T-helper 9 cell (primary cell): ENCODE measurements at places on chromosomes 1 and 21.

DNA sequence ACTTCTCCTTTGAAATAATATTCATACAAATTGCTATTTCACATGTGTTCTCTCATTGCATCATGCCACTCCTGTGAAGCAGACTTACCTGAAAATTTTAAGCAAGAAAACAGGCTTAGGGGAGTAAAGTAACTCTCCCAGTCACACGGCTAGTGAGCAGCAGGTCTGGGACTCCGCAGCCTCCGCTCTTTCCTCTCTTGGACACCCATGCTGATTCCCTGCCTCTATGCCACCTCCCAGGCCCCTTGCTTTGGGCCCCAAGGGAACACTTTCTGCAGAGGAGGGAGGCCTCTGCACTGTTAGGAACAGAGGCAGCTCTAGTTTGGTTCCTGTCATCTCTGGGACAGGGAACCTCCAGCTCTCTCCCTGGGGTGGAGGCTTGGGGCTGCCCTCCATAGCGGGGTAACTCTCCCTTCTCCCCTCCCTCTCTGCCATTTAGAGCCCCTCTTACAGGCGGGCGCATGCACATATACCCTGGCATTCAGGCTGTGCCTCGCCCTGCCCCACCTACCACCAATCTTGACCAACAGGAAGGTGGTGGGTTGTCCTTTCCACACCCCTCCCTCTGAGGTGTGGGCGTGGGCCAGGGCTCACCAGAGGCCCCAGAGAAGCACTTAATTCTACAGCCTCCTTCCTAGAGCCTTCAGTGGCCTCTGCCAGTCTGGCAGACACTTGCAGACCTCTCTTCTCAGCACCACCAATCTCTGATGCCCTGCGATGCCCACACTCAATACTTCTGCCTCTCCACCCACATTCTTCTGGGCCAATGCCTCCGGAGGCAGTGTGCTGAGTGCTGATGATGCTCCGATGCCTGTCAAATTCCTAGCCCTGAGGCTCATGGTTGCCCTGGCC is at the start of gene RXFP4:
TSS of gene RXFP4 (plus strand) at position 646 of the 852 bp plus-strand sequence. CDS start at position 718, 72 bp downstream.
- no peak for DNase-seq

- no peak for DNase-seq
These were observed 171.0 kb downstream of the LRRC40 start for GRCh38 chr1:70034403-70034802.

GRCh38 chr1:47617381-47618221 is 179.8 kb downstream of the FOXD2 start:
- no peak for DNase-seq

GRCh38 chr1:6909401-6909800 is 124.1 kb downstream of the CAMTA1 start:
- DNase-seq = no peak

DNA sequence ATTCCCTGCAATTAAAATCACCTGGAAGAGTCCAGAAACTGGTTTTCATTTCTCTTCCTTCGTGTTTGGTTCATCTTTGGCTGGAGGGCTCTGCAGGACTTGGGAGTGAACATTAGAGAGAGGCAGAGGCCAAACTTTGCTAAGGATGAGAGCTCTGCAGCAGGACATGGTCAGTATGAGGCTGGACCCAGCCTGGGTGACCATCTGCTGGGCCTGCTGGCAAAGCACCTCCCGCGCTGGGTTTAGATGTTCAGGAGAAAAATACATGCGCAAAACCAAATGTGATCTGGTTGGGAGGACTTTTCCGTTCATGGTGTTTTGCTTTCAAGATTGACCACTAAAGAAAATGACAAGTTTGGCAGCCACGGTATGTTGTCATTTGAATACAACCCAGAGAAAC is 15.9 kb downstream of the KAZN start:
- no peak for DNase-seq

- no peak for DNase-seq
These were observed 333.0 kb downstream of the PAPPA2 start for GRCh38 chr1:176795929-176796328.

GRCh38 chr21:28144089-28144488 is 848.6 kb downstream of the LTN1 start:
- no peak for DNase-seq

DNA sequence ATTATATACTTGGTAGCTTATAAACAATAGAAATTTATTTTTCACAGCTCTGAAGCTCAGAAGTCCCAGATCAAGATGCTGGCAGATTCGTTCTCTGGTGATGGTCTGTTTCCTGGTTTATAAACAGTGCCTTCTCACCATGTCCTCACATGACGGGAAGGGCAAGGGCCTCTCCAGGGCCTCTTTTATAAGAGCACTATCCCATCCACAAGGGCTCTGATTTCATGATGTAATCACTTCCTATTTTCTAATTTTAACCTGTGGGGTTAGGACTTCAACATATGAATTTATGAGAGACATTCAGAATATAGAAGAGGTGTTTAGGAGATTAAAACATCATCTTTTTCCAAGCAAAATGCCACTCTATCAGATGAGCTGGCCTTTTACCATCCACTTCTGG is 32.1 kb upstream of the PLPPR4 start:
- no peak for DNase-seq

DNA sequence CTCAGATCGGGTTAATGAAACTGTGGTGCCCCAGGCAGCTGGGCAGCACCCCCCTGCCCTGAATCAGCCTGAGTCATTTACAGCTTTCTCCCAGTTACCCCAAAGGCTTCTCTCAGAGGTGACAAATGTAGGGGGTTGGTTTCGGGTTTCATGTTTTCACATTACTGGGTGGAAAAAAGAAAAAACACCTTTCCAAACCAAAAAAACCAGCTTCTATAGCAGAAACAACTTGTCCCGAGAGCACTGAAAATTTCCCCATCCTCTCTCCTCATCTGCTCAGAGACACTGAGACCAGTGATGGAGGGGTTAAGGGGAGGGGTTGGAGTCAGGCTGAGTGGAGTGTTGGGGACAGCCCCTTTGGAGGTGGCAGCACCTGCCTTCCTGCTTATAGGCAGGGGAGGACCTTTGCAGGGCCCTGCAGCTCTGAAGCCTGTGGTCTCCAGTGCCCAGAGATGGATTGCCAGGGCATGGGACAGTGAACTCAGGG is 15.6 kb downstream of the UTP11 start:
- DNase-seq = no peak

DNA sequence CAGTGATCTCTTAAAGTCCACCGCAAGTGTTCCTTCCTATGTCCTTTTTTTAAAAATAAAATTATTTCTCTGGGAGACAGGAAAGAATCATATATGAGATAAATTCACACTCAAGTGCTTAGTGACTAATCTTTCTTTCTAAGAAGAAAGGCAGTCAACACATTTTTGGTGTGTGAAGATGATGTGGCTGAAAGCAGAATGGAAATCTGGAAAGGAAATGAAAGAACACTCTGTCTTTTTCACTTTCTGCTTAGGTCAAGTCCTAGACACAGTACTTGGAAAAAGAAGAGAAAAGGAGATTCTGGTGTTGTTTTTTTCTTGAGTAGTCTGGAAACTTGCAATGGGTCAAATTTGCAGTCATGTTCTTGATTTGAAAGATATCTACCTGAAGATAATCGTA is 45.5 kb upstream of the PRRX1 start:
- no peak for DNase-seq

- DNase-seq = no peak
These were observed 237.4 kb downstream of the LMX1A start for GRCh38 chr1:165119086-165119485.

- no peak for DNase-seq
These were observed 61.8 kb upstream of the DISP3 start for GRCh38 chr1:11417162-11417561.

- peak; percentile 48 for DNase-seq
These were observed 834 bp upstream of the ELF3 start for GRCh38 chr1:202009326-202010179.

DNA sequence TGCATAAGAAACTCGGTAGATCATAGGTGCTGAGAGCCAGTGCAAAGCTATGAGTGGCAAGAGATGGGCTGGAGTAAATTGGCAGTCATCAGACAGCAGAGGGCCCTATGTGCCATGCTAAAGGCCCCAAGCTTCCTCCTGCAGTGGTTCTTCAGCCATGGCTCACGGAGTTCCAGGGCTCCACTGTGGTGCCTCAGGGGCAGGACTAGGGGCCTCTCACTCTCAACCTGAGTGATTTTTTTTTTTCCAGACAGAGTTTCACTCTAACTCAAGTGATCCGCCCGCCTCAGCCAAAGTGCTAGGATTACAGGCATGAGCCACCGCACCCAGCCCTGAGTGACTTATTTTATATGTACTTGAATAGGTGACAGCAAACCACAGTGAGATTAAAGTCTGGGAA is 10.4 kb upstream of the GJA8 start:
- DNase-seq = no peak

DNA sequence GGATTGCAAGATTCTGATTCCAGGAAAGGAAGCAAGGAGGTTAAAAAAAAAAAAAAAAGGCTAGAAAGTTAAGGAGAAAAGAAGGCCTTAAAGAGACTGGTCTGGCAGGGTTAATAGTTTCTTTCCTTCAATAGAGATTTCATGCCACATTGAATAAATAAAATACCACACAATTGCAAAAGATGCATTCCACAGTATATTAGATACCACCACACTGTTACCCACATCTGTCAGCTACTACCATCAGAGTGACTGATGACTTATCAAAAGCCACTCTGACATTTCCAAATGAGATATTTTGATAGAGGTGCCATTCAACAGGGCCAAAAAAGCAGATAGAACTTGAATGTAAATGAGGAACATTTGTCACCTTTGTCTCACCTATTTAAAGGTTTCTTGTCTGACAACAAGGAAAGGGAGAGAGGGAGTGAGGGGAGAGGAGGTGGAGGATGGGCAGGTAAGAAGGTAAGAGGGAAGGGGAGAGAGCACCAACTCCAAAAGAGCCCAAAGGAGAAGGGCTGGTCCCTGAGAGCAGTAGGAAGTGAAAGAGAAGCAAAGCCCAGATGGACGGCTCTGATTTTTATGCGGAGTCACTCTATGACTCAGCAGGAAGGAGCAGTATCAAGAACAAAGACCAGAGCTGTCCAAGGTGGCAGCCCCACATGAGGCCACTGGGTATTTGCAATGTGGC is 38.3 kb downstream of the LRRN2 start:
- no peak for DNase-seq

- DNase-seq = no peak
These were observed 319.0 kb upstream of the SNX7 start for GRCh38 chr1:98342566-98342965.

DNA sequence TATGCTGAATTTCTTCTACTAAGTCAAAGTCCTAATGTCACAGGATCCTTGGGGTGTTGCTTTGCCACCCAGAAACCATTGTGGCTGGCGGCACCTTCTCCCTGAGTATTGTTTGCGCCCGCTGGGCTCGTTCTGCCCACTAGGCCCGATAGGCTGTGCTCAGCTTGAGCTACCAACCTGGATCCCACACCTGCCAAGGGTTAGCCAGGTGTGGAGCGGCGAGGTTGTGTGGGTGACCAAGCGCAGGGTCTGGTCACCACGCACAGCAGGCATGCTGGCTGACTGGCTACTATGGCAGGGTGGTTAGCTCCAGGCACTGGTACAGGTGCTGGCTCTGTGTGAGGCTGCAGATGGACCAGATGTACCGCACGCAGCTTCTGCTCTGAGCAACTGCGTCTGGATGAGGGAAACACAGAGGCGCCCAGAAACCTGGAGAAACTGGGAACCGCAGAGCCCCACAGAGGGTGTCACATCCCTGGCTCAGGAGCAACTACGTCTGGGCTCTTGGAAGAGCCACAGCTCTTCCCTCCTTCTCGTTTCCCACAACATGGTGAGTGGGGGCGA is 50.3 kb upstream of the SCYL3 start:
- no peak for DNase-seq

DNA sequence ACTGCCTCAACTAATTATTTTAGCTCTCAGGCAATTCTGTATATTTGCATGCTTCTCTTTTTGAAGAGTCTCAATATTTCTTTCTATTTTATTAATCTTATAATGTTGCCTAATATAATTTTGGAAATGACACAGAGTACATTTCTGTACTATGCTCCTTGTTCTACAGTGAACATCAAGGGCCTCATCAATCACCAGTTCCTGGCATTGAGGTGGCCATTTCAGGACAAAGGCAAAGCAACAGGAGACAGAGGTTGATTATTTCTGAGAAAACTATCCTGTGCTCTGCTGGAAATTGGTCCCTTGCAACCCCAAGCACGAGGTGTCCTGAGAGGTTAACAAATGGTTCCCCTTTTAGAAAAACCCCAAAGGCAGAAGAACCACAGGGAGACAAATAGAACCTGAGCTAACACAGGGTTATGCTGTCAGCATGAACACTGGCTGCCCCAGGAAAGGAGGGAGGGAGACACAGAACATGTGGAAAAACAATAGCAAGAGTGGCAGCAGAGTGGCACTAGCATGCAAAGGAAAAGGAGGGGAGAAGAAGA is 63.9 kb upstream of the VAV3 start:
- no peak for DNase-seq
